ENCODE measurements at places on chromosomes 13 and 19.
A peak's percentile ranks its signal among the peaks of the same experiment; 100 is the strongest.

- DNase-seq, result no peak
These were observed 85.0 kb downstream of the SACS start for GRCh38 chr13:23348262-23349127.

DNA sequence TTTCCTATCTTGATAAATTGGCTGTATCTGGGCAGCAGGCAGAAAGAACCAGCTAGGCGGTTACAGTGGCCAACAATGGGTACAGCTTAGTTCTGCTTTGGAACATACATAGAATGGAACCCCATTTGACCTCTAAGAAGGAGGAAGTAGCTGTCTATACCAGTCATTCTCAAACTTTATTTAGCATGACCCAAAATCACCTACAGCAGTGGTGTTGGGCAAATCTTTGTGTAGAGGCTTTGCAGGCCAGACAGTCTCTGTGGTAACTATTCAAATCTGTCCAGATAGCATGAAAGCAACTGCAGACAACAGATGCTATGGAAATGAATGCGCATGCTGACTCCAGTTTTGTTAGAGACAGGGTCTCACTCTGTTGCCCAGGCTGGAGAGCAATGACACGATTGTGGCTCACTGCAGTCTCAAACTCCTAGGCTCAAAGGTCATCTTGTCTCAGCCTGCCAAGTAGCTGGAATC, 12.0 kb upstream of the KCNC3 start:
- DNase-seq, result no peak

- no peak for DNase-seq
These were observed 28.7 kb upstream of the KCTD15 start for GRCh38 chr19:33767898-33768413.

DNA sequence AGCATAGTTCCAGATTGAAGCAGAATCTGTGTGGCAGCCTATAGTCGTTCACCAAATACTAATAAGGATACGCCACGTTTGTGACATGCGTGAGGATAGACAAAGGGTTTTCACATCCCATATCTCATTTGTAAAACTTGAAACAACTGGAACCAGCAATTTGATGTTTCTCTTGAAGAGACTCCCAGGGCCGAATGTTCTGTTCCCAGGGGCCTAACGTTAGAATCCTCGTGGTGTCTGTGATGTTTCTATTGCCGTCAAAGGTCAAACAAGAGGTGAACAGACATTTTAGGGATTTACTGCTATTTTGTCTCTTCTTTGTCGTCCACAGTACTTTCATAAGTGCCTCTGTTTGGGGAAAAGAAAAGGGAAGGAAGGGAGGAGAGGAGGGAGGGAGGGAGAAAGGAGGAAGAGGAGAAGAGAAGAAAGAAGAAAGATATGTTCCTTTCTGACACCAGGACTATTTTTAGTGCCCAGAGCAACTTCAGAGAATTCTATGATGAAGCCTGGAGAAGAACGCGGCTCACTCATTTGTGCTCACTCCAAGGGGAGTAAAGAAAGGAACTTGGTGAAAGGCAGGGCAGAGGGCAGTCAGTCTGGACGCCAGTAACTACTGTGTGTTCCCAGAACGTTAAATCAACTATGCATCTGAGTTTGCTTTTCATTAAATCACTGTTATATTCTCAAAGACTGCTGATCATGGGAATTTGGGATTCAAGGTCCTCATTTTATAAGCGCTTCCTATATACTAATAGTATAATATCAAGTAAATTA, 154.5 kb downstream of the DCT start:
- no peak for DNase-seq

DNA sequence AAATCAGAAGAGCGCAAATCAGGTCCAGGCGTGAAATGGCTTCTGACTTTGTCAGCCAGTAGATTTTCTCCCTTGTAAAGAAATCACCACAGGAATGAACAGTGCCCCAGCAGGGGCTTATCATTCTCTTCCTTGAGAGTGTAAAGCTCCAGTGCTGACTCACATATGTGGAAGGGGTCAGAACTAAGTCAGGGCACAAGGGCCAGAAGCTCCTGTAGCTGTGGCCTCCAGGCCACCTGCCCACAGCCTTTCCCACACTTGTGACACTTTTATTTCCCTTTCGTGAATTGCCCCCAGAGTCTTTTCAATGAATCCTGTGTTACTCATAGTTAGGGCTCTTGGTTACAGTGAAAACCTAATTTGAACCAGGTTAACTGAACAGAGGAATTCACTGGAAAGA, 99.6 kb downstream of the SUCLA2 start:
- DNase-seq, result no peak

DNA sequence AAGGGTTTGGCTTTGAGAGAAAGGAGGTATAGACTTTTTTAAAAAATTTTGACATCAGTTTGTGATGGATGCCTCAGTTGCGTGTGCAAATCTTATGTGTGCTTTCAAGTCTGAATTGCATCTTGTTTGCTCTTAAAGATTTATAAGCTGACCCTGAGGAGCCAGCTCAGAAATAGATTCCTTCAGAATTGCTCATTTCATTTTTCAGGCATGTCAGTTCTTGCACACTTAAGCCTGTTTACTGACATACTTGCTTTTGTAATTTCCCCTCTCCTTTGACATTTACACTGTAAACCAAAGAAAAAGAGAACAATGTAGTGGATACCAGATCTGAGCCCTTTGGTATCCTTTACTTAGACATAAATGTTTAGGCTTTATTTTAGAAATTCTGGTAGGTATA, 87.6 kb downstream of the RNF17 start:
- no peak for DNase-seq

DNA sequence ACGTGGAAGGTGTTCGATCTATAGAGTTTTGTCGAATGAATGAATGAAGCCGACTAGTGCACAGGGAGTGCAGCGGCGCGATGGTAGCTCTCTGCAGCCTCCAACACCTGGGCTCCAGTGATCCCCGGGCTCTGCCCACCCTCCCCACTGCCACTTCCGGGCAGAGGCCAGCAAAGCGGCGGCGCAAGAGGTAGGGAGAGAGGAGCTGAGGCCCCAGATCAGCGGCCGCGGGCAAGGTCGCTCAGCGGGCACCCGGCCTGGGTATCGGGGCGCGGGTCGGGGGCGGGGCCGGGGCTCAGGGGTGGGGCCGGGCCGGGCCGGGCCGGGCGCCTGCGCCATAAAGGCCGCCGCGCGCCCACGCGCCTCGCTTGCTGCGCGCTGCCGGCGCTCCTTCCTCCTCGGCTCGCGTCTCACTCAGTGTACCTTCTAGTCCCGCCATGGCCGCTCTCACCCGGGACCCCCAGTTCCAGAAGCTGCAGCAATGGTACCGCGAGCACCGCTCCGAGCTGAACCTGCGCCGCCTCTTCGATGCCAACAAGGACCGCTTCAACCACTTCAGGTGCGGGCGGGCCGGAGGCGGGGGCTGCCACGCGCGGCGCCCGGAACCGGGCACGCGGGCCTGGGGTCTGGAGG, at the start of gene GPI:
Gene GPI (plus strand): TSS at position 367 of the 633 bp plus-strand sequence. CDS start 71 bp downstream, at position 438.
- peak; percentile 41 for DNase-seq

GRCh38 chr19:41547569-41547968, 28.4 kb upstream of the CEACAM21 start:
- DNase-seq, result no peak

DNA sequence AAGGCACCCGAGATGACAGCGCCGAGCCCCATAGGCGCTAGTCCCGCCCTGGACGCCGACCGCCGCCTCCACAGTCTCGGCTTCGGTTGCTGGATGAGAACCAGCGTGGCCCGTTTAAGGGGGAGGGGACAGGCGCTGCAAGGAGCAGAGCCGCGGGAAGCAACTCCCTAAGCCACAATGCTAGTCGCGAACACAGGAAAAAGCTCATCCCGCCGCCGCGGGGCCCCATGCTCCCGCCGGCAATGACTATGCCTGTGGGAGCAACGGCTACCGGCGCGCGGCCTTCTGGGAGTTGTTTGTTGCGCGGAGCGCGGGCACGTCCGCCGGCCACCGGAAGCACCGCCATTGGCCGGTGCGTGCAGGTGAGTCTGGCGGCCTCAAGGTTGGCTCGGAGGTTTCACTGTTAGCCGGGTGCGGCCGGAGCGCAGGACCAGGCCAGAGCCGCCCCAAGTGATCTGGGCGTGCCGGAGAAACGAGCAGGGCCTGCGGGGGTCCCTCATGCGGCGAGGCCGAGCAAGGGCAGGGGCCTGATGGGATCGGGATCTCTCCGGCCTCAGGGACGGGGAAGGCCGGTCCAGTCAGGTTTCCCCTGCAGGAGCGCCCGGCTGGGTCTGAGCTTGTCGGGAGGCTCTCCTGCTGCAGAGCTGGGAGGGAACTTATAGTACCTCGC, at the start of gene ZNF544:
Gene ZNF544 (plus strand): TSS at position 330 of the 670 bp plus-strand sequence. CDS start 15,110 bp downstream, outside the sequence.
- peak; percentile 16 for DNase-seq

DNA sequence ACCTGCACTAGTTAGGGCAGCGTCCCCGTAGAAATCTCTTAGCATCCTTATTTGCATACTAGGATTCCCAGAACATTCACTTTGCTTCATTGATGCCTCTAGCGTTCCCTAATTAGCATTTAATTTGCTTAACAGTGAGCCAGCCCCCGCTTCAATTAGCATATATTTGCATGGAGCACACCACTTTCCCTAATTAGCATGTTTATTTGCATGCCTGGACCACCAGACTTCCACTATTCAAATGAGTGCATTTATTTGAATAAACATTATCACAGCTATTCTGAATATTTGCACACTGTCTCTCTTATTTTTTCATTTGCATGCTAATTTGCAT, 69.6 kb downstream of the RYR1 start:
- no peak for DNase-seq

GRCh38 chr19:13841086-13841961, 35.6 kb upstream of the NANOS3 start:
- no peak for DNase-seq

DNA sequence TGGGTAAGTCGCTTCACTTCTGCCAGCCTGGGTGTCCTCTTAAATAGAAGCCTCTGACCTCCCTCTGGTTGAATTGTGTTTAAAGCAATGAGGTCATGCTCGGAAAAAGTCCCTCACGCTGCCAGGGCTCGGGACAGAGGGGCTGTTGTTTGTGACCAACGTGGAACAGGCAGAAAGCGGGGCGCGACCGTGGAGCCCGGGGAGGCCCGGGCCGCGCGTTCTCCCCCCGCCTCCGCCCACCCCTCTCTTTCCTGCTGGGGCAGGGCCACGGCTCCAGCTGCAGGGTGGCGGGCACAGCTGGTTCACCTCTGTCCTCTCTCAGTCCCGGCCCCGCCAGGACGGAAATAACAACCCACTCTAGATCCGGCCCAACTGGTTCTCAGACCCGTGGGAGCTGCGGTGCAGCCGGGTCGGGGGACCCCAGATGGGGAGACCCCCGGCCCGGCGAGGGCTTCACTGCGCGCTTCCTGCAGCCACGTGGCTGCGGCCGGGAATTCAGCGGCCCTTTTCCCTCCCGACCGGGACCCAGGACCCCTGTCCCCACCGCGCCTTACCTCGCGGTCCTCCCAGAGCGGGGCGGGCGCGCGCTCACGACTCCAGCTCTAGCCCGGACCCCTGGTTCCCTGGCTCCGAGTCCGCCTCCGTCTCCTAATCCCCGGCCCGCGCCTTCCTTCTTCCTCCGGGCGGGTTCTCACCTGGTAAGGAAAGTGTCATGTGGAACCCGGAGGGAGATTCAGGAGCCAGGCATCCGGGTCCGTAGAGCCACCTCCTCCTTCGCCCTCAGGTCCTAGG, 1.9 kb downstream of the CDC42EP5 start:
- DNase-seq, result no peak

GRCh38 chr13:60519496-60519895, 122.5 kb downstream of the TDRD3 start:
- DNase-seq, result no peak

GRCh38 chr19:57872450-57872849, 16.4 kb downstream of the ZNF814 start:
- no peak for DNase-seq

- DNase-seq, result no peak
These were observed 112.6 kb downstream of the KCTD12 start for GRCh38 chr13:76773448-76774094.

DNA sequence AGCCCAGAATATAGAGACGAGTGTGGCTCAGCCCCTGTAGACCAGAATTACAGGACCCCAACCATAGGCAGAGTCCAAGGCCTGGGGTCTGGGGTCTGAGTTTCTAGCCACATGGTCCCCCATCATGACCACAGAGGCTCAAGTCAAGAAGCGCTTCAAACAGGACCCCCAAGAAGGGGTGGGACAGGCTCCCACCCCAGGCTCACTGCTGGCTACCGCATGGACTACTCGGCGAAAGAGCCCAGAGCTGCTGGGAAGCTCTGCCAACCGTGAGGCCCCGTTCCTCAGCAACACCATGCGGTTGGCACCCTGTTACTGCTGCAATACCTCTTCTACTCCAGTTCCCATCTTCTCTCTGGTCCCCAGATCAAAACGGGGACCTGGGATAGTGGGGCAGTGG, 254.8 kb downstream of the TEX29 start:
- DNase-seq, result no peak

DNA sequence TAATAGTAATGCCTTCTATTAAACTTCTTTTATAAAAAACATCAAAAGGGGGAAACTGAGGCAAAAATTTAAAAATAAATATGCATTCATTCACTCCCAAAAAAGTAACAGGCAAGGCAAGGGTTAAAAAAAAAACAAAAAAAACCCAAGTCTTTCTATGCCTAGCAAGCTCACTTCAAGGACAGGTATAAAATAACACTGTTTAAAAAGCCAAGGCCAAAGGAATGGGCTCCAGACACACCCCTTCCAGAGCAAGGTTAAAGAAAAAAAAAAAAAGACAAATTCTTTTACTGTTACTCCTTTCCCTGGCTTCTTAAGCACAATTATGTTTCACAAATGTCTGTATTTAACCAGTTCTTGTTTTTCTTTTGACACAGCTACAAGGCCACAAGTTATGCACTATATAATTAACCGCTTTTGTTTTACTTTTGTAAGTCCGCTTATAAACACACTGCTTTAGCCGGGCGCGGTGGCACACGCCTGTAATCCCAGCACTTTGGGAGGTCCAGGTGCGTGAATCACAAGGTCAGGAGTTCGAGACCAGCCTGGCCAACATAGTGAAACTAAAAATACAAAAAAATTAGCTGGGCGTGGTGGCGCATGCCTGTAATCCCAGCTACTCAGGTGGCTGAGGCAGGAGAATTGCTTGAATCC, 3.6 kb downstream of the SIGLEC11 start:
- DNase-seq, result no peak

DNA sequence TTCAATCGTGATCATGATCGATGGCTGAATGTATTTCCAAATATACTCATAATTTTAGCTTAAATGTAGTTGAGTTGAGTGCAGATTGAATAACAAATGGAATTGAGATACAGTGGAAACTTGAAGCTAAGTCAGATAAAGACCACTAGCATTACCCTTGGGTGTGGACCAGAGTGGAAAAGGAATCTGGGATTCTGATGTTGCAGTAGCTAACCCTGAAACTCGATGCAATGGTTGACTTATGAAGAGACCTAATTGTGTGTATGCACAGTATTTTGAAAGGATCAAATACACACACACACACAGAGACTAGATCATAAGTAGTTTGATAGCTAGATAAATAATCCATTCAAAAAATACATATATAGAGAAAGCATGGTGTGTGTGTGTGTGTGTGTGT, 135.8 kb downstream of the RXFP2 start:
- DNase-seq, result no peak

- DNase-seq, result no peak
These were observed 89.7 kb downstream of the ZAR1L start for GRCh38 chr13:32225481-32225931.

GRCh38 chr19:55426042-55426441, 17.1 kb downstream of the SHISA7 start:
- no peak for DNase-seq

All from stimulated activated CD8-positive, alpha-beta memory T cell treated with anti-CD3 and anti-CD28 coated beads, Interleukin-4, amount 100 ng/mL, for 4 hours (primary cell).